Endothelial cell (in vitro differentiated cells): ENCODE measurements at places on chromosomes 7 and 10. TPM values are rescaled to one million over a fixed set of nuclear protein-coding genes. Genes with fewer than 3 reads are reported as not detected.
A peak's percentile ranks its signal among the peaks of the same experiment; 100 is the strongest.

GRCh38 chr7:149873970-149874643 is 338 bp downstream of the ATP6V0E2 start:
- DNase-seq = no peak

EPO gene
- total RNA-seq = 0.33 TPM

COL28A1 gene
- not detected for total RNA-seq

DNA sequence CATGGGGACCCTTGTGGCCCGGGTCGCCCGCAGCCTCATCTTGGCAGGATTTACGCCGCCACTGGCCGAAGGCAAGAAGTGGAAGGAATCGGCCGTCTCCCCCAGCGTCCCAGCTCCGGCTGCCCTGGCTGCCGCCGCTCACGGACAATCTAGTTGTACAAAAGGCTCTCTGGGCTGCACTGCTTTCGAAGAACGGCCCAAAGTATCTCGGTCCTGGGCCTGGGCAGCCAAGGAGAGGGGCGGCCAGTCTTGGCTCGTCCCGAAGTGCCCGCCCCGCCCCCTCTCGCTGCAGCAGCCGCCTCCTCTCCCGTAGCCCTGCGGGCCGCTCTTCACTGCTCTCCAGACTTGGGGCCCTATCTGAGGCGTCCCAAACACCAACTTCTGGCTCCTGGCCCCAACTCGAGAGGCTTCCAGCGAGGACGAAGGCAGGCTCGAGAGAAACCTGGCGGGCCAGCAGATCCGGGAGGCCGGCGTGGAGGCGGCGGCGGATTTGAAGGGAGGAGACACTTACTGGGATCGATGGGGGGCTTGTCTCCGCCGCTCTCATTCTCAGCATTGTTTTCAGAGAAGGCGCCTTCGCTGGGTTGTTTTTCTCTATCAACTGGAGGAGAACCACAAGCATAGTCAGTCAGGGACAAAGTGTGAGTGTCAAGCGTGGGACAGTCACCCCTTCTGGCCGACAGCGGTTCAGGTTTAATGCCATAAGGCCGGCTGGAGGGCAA is 809 bp downstream of the HOXA9 start:
- peak; percentile 60 for DNase-seq

ANKRD61 gene
- total RNA-seq = not detected

GRCh38 chr7:42628054-42628453 is 283.8 kb downstream of the C7orf25 start:
- no peak for DNase-seq

SFTPA2 gene
- not detected for total RNA-seq

- peak; percentile 51 for DNase-seq
Measured at GRCh38 chr7:39357648-39358047, 208.6 kb upstream of the YAE1 start.

DNA sequence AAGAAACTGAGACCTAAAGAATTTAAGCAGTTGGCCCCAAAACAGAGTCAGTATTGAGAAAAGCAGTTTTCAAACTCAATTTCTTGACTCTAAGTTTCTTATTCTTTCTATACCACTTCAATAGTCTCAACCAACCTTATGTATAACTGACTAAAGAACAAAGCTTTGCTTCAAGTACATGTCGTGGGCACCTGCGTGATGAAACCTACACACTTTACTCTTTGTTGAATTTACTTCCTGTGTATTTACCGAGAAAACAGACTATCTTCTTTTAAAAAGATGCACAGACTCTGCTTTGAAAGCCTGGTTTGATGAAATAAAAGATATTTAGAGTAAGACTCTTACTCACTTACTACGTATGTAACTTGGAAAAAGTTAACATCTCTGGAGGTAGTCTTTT is 297.2 kb upstream of the CDC14C start:
- no peak for DNase-seq

DNA sequence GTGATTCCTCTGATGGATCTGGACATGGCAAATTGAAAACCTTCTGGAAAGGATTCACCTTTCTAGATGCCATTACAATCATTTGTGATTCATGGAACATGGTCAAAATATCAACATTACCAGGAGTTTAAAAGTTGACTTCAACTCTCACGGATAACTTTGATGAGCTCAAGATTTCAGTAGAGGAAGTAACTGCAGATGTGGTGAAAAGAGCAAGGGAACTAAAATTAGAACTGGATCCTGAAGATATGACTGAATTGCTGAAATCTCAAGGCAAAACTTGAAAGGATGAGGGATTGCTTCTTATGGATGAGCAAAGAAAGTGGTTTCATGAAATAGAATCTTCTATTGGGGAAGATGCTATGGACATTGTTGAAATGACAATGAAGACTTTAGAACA is 293.6 kb downstream of the ARHGAP12 start:
- no peak for DNase-seq

CPVL gene
- total RNA-seq = 21.8 TPM

GIMAP5 gene
- total RNA-seq = 220 TPM

FAM25A gene
- not detected for total RNA-seq

OR2F2 gene
- total RNA-seq = not detected

DNA sequence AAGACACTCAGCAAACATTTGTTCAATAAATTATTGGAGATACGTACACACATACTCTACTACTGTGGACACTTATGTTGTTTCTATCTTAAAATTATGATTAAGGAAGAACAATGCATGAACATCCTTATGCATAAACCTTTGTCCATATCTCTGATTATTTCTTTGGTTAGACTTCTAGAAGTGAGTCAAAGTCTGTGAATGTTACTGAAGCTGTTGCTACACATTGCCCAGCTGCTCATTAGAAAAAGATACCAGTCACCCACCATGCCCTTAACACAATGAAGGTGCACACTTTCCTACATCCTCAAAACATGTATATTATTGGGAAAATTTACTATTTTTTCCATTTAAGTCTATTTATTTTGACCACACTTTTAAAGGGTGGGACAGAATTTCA is 1.4 kb upstream of the CLRN3 start:
- no peak for DNase-seq

GRCh38 chr10:69639291-69640195 is 9.5 kb downstream of the FAM241B start:
- DNase-seq = peak; percentile 64

GRCh38 chr10:51007781-51008180 is 66.5 kb upstream of the PRKG1 start:
- no peak for DNase-seq

SFRP5 gene
- 3.5 TPM for total RNA-seq

ANKRD1 gene
- 0.82 TPM for total RNA-seq

- no peak for DNase-seq
Measured at GRCh38 chr7:156121434-156121833, 309.2 kb upstream of the SHH start.

DNA sequence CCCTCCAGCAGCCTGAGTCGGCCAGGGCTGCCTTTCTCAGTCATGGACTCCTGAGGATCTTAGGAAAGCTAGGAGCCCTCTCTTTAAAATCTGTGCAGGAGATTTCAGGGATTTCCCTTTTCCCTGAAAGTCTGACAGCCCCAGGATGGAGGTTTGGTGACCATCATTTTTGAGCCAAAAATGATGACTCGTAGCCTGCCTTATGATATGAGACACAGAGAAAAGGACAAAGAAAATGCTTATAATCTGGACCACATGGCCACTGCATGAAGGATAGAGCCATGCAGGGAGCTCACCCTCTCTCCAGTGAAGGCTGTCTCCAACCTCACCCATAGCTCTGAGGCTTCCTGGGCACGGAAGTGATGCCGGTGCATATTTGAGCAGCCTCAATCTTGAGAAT is 106.6 kb upstream of the CHST15 start:
- DNase-seq = no peak

FRMPD2 gene
- not detected for total RNA-seq

C7orf33 gene
- total RNA-seq = not detected

LRRTM3 gene
- not detected for total RNA-seq

DNA sequence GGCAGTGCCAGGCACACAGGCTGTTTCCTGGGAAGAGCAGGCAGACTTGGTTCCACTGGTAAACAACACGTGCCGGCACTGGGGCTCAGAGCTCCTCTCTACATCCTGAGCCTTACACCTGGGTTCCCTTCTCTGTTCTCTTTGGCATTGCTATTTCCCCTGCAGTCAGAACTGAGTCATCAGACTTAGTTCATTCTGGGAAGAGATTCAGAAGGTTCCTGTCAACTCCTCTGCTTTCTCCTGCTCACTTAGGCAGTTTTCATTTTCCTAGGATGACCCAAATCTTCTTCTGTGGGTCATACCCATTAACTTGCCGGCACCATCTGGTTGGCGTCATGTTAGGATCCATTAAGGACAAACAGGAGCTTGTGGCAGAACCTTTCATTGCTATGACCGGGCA is 33.4 kb upstream of the LRRC18 start:
- no peak for DNase-seq

- no peak for DNase-seq
Measured at GRCh38 chr7:83153419-83153818, 9.3 kb downstream of the PCLO start.

- DNase-seq = no peak
Measured at GRCh38 chr7:70131817-70132216, 533.5 kb downstream of the AUTS2 start.

- DNase-seq = no peak
Measured at GRCh38 chr7:82362129-82362706, 81.4 kb downstream of the CACNA2D1 start.

- peak; percentile 74 for DNase-seq
Measured at GRCh38 chr7:128783143-128783861, 7.7 kb upstream of the OPN1SW start.

ZNF746 gene
- 23.8 TPM for total RNA-seq

DNA sequence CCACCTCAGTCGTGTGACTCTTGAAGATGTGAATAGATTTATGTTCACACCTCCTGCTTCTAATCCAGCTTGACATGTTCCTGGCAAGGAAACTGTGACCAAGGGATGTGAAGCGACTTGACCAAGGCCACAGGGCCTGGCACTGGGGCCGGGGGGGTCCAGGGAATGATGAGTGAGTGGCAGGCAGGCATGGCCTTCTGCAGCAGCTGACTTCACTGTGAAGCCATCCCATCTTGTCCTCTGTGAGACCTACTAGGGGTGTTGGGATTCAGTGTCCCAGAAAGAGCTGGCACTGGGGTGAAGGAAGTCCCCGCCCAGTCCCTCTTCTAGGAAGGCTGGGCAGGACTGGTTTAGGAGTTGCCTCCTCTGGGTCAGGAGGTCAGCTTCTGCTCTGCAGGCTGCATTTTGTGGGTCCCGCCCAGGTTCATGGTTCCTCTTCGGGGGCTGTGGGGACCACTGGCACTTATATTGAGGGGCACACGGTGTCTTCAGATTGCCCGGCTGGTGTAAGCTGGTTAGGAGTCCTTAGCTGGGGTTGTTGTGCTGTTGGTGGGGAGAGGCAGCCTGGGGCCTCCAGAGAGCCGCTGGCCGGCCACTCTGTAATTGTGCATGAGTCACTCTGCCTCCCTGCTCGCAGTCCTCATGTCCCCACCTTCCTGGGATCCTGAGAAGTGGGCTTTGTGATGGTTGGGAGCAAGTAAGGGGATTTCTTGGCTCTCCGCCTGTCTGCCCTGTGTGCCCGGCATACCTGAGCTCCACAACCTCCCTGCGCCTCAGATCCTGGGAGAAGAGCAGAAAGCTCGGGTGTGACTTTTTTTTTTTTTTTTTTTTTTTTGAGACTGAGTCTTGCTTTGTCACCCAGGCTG is 11.0 kb downstream of the ZMIZ1 start:
- DNase-seq = no peak

DNA sequence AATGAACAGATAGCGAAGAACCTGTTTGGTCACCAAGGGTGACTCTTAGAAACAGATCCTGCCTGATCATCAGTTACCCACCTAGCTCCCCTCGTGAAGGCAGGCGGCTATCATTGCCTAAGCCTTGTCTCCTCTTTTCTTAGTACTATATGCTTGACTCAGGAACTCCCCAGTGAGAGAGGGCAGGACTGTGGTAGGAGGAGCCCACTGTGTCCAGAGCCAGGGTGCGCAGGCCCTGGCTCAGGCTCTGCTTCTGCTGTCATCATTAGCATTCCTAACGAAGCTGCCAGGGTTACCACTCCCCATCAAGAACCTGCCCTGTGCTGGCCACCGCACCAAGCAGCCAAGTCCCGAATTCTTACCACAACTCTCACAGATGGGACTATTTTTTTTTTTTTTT is 160.8 kb downstream of the CHN2 start:
- DNase-seq = no peak

DNA sequence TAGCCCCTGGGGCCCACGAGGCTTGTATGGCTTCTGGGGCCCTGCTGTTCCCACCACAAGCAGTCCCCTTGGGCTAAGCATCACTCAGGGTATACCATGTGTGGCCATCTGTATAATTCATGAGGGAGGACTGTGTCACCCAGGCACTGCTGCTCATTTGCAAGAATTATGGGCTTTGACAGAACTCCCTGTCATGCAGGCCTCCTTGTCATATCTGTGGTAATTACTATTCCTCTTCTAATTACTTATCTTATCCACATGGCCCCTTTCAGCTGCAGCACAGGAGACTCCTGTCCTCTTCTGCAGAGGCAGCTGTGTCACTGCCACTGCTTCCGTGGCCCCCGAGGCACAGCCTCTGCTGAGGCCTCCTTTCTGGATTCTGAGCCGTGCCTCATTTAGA is 46.3 kb downstream of the LRMDA start:
- no peak for DNase-seq

- no peak for DNase-seq
Measured at GRCh38 chr7:93051660-93052059, 66.1 kb downstream of the SAMD9 start.

RADIL gene
- total RNA-seq = 2.4 TPM

GRCh38 chr7:66629222-66630062 is 761 bp downstream of the KCTD7 start:
- no peak for DNase-seq

CALY gene
- total RNA-seq = not detected

ZNF467 gene
- total RNA-seq = 64.2 TPM

LIPM gene
- 0.31 TPM for total RNA-seq

PLXDC2 gene
- total RNA-seq = 73.1 TPM

DNA sequence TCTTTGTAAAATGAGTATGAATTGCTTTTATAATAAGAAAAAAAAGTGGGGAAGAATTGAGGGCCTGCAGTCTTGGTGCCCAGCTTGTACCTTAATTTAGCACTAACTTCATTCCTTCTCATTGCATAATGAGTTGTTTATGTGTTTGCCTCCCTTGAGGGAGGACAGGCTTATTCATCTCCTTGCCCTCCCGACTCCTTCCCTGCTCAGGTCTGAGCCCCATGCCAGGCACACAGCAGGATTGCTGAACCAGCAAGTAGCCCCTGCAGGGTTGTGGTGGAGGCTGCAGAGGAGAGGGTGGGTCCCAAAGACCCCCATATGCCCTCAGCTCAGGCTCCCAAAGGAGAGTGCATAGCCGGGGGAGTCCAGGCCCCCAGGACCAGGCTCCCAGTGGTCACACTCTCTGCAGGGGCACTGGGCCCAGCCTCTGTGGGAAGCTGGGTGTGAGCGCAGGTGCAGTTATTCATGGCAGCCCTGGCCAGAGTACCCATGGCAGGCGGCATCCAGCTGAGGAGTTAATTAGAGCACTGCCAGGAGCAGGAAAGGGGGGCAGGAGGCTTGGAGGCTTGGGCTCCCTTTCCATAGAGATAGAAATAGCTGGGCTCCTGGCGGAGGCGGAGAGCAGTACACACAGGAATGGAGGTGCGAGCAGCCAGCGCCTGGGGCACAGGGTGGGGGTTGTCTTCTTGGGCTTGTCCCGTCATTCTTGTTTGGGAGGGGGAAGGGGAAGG is 28.2 kb upstream of the GOLGA7B start:
- no peak for DNase-seq

- no peak for DNase-seq
Measured at GRCh38 chr7:121192834-121193233, 136.0 kb upstream of the WNT16 start.

RNF148 gene
- total RNA-seq = 1.6 TPM

MYH16 gene
- not detected for total RNA-seq

GRCh38 chr7:137960020-137960419 is 41.9 kb downstream of the CREB3L2 start:
- DNase-seq = no peak
